ENCODE measurements at places on chromosomes 13 and 19. TPM values are rescaled to one million over a fixed set of nuclear protein-coding genes. Genes with fewer than 3 reads are reported as not detected.

GRCh38 chr13:100644371-100644770, 30.2 kb downstream of the TMTC4 start:
- no peaks in the 10 kb centered on the region for H3K27me3 ChIP-seq
- H3K36me3 ChIP-seq: no peaks in the 10 kb centered on the region
- peak overlapping the region; percentile 75 for H3K27ac ChIP-seq
- H3K4me1 ChIP-seq: peaks cover 13% of the 10 kb centered on the region

DNA sequence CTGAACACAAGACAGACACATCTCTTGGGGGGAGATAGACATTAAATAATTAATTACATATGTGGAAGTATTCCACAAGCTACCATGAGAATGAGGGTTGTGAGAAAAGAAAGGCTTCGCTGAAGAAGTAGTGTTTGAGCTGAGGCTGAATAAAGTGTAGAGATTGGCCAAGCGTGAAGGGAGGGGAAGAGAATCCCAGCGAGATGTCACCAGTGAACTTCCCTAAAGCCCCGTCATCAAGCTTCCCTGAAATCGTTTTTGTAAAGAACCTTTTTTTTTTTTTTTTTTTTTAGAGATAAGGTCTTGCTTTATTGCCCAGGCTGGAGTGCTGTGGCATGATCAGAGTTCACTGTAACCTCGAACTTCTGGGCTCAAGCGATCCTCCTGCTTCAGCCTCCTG, 235.2 kb downstream of the KCNRG start:
- H3K36me3 ChIP-seq: no peaks in the 10 kb centered on the region
- H3K4me1 ChIP-seq: peaks cover 15% of the 10 kb centered on the region
- H3K27ac ChIP-seq: no peak overlapping the region
- no peak overlapping the region for H3K4me3 ChIP-seq
- H3K27me3 ChIP-seq: no peaks in the 10 kb centered on the region
- no peak for DNase-seq

DNA sequence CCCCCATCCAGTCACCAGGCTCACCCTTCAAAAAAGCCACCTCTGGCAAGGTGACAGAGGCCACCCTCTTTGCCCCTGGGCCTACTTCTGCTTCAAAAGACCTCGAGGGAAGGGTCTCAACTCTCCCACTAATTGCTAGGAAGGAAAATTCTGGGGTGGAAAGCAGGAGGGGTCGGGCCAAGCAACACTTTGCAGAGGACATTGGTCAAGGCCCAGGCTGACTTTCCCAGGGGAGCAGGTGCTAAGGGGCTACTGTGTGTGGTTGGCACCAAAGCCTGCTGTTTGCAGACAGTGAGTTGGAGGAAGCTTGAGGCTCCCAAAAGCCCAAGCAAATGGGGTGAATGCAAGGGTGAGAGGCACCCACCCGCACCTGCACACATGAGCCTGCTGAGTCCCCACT, 28.6 kb upstream of the VSTM2B start:
- no peaks in the 10 kb centered on the region for H3K27me3 ChIP-seq
- H3K4me1 ChIP-seq: no peaks in the 10 kb centered on the region
- no peaks in the 10 kb centered on the region for H3K36me3 ChIP-seq
- no peak overlapping the region for H3K27ac ChIP-seq
- no peak for DNase-seq

- peaks cover 41% of the 10 kb centered on the region for H3K36me3 ChIP-seq
- no peaks in the 10 kb centered on the region for H3K4me1 ChIP-seq
- DNase-seq: no peak
- H3K27ac ChIP-seq: no peak overlapping the region
- no peak overlapping the region for H3K4me3 ChIP-seq
These were observed 111.1 kb downstream of the COL4A1 start for GRCh38 chr13:110195547-110196485.

- no peaks in the 10 kb centered on the region for H3K27me3 ChIP-seq
- no peak overlapping the region for H3K27ac ChIP-seq
- no peak for DNase-seq
- no peak overlapping the region for H3K4me3 ChIP-seq
- no peaks in the 10 kb centered on the region for H3K4me1 ChIP-seq
These were observed 678.5 kb upstream of the PCDH20 start for GRCh38 chr13:62093984-62094780.

- H3K36me3 ChIP-seq: no peaks in the 10 kb centered on the region
- H3K27me3 ChIP-seq: no peaks in the 10 kb centered on the region
- no peak overlapping the region for H3K27ac ChIP-seq
- no peak for DNase-seq
These were observed 2.2 kb downstream of the NDFIP2 start for GRCh38 chr13:79483086-79483706.

GRCh38 chr13:97423300-97424045, 10.5 kb upstream of the RAP2A start:
- no peak for DNase-seq
- H3K27me3 ChIP-seq: no peaks in the 10 kb centered on the region
- no peak overlapping the region for H3K27ac ChIP-seq
- no peak overlapping the region for H3K4me3 ChIP-seq
- no peaks in the 10 kb centered on the region for H3K4me1 ChIP-seq

GRCh38 chr13:95123726-95124125, 177.5 kb downstream of the ABCC4 start:
- no peak overlapping the region for H3K4me3 ChIP-seq
- no peak for DNase-seq
- H3K27ac ChIP-seq: no peak overlapping the region

DNA sequence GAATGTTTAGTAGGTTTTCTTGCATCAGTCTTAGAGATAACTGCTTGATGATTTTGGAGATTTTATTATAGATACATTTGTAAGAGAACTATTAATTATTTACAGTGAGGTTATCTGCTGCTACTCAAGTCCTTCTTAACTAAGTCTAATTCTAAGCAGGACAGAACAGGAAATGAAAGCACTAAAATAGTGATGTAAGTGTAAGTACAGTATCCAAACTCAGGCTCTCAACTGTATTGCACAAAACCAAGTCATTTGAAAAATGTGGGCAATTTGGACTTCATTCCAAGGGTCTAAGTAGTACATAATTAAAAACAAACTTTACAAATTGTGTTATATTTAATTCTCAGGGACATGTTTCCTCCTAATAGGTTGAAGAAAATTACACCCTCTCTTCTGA, 417.1 kb downstream of the ITGBL1 start:
- no peaks in the 10 kb centered on the region for H3K36me3 ChIP-seq
- no peak overlapping the region for H3K4me3 ChIP-seq
- DNase-seq: no peak

- no peak overlapping the region for H3K27ac ChIP-seq
- peaks cover 11% of the 10 kb centered on the region for H3K4me1 ChIP-seq
- H3K27me3 ChIP-seq: no peaks in the 10 kb centered on the region
- no peak for DNase-seq
These were observed 13.1 kb upstream of the NOTCH3 start for GRCh38 chr19:15213715-15214381.

GRCh38 chr19:15249972-15250639, 17.9 kb upstream of the EPHX3 start:
- H3K4me3 ChIP-seq: no peak overlapping the region
- H3K4me1 ChIP-seq: peaks cover 66% of the 10 kb centered on the region
- no peaks in the 10 kb centered on the region for H3K27me3 ChIP-seq
- H3K27ac ChIP-seq: peak overlapping the region; percentile 54

DNA sequence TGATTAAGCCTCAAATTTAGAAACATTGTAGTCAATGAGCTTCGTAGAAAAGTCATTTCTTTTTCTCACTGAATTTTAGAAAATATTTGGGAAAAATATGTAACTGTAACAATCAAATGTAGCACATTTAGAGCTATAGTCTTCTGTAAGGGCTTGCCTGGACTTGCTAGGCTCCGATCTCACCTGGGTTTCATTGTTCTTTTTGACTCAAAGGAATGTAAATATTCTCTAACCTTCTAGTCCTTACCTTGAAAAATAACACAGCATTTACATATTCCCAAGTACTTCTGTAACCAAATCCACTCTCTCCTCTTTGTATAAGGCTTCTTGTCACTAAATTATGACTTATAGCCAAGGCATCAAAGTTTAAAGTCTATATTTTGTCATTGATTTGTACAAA, 2.9 kb upstream of the UFM1 start:
- H3K36me3 ChIP-seq: no peaks in the 10 kb centered on the region
- H3K27ac ChIP-seq: no peak overlapping the region
- no peak overlapping the region for H3K4me3 ChIP-seq
- H3K27me3 ChIP-seq: no peaks in the 10 kb centered on the region
- no peak for DNase-seq
- peaks cover 9% of the 10 kb centered on the region for H3K4me1 ChIP-seq

DNA sequence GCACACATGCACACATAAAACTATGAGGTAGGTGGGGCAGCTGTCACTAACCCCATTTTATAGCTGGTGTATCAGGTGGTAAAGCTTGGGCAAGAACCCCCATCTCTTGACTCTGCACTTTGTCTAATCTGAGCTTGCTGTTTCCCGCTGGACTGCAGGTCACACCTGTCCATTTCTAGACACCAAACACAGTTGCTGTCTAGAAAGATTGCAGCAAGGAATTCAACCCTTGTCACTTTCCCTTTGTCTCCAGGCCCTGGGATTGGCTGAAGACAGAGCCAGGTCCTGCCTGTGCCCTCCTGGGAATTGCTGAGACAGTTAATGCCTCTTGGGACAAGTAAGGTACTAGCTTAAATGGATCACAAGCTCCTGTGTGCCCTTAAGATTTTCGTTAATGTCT, 83.8 kb downstream of the RNASEH2B start:
- H3K4me3 ChIP-seq: no peak overlapping the region
- no peak overlapping the region for H3K27ac ChIP-seq
- DNase-seq: no peak
- no peaks in the 10 kb centered on the region for H3K36me3 ChIP-seq
- no peaks in the 10 kb centered on the region for H3K4me1 ChIP-seq

DNA sequence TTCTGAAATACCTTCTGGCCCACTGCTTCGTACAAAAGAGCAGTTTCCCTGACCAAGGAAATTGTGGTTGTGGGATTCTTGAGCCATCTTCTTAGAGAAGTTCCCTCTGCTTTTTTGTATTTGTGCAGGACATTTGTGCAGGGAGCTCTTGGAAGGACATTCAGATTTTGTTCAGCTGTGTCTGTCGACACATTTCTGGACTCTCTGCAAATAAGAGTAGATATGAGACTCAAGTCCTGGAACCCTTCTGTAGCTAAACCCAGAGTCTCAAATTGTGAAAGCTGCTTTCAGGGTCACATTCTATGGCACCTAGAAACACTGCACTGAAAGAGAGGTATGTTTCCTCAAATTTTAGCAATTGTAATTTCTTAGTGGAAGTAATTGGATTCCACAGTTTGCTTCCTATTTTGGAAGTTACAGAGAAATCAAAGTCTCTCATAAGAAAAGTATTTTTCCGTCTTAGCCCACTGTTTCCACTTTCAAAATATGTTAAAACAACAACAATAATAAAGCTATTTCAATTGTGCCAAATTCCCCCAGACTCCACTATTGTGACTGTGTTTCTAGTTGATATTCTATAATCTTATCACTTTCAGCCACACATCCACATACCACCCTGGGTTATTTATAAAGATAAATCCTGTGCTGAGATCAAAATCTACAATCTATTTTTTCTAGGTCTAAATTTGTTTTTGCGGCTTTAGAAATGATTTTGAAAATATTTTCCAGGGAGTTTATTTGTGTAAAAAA, 224.0 kb downstream of the COG6 start:
- DNase-seq: no peak
- no peaks in the 10 kb centered on the region for H3K36me3 ChIP-seq
- H3K27ac ChIP-seq: no peak overlapping the region
- no peaks in the 10 kb centered on the region for H3K4me1 ChIP-seq
- no peak overlapping the region for H3K4me3 ChIP-seq

- no peaks in the 10 kb centered on the region for H3K4me1 ChIP-seq
- H3K36me3 ChIP-seq: no peaks in the 10 kb centered on the region
- H3K27me3 ChIP-seq: no peaks in the 10 kb centered on the region
These were observed 20.1 kb upstream of the MYADM start for GRCh38 chr19:53847555-53847954.

- H3K4me1 ChIP-seq: peaks cover 6% of the 10 kb centered on the region
- no peak overlapping the region for H3K4me3 ChIP-seq
- no peak overlapping the region for H3K27ac ChIP-seq
- H3K36me3 ChIP-seq: no peaks in the 10 kb centered on the region
These were observed 7.4 kb downstream of the ATP12A start for GRCh38 chr13:24687611-24688010.

- no peak overlapping the region for H3K27ac ChIP-seq
- H3K4me1 ChIP-seq: peaks cover 20% of the 10 kb centered on the region
- H3K4me3 ChIP-seq: no peak overlapping the region
- no peaks in the 10 kb centered on the region for H3K36me3 ChIP-seq
These were observed 2.6 kb downstream of the HMG20B start for GRCh38 chr19:3575260-3575741.

- no peaks in the 10 kb centered on the region for H3K36me3 ChIP-seq
- peaks cover 9% of the 10 kb centered on the region for H3K4me1 ChIP-seq
- H3K27me3 ChIP-seq: no peaks in the 10 kb centered on the region
- peak; percentile 21 for DNase-seq
These were observed 529 bp downstream of the LONP1 start for GRCh38 chr19:5719274-5719960.

DNA sequence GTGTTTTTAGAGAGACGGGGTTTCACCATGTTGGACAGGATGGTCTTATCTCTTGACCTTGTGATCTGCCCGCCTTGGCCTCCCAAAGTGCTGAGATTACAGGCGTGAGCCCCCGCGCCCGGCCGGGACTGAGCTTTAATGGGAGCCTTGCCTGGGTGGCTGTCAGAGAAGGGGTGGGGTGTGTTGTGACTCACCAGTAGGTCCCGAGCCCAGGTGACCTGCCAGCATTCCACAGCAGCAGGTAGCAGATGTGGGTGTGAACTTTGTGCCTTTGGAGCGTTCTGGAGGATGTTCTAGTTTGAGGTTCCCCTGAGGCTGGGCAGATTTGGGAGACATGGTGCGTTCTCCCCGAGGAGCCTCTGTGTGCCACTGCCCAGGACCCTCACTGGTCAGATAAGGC, 7.1 kb upstream of the EPN1 start:
- DNase-seq: no peak
- H3K36me3 ChIP-seq: peaks cover 68% of the 10 kb centered on the region
- no peaks in the 10 kb centered on the region for H3K4me1 ChIP-seq
- no peak overlapping the region for H3K4me3 ChIP-seq

The ZNF574 gene
- total RNA-seq: 19.6 TPM

The LILRA1 gene
- not detected for total RNA-seq

The EXOC3L2 gene
- total RNA-seq: 17.2 TPM

The ZSWIM9 gene
- 4.2 TPM for total RNA-seq

The MCEMP1 gene
- total RNA-seq: 0.54 TPM

The C19orf12 gene
- 34.0 TPM for total RNA-seq

The CBLC gene
- total RNA-seq: 2.0 TPM

The POU2F2 gene
- 0.11 TPM for total RNA-seq

The ZNF225 gene
- total RNA-seq: 7.4 TPM

The U2AF1L4 gene
- total RNA-seq: 51.7 TPM

The ACP5 gene
- total RNA-seq: 7.1 TPM

The ADGRE1 gene
- total RNA-seq: not detected

The FFAR3 gene
- not detected for total RNA-seq

All from thyroid gland (tissue), 4 donors.